ENCODE measurements at places on chromosomes 6 and 20.

GRCh38 chr6:132666118-132666517 lies 7.1 kb upstream of the TAAR1 start:
- no peak for DNase-seq

GRCh38 chr6:142716097-142716496 lies 228.9 kb downstream of the HIVEP2 start:
- no peak for DNase-seq

DNA sequence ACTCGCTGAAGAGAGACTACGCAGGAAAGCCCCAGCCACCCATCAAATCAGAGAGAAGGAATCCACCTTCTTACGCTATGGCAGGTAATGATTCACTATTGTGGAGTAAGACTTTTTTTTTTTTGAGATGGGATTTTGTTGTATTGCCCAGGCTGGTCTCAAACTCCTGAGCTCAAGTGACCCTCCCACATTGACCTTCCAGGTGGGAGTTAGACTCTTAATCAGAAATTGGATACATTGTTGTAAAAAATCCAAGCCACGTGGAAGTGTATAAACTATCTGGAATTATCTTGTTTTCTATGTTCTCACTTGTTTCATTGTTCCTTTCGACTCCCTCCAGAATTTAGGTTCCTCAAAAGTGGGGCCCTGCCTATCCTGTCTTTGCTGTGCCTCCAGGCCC lies 6.8 kb downstream of the NQO2 start:
- DNase-seq, result no peak

- DNase-seq, result no peak
These were observed 204.9 kb downstream of the SIM1 start for GRCh38 chr6:100259865-100260264.

DNA sequence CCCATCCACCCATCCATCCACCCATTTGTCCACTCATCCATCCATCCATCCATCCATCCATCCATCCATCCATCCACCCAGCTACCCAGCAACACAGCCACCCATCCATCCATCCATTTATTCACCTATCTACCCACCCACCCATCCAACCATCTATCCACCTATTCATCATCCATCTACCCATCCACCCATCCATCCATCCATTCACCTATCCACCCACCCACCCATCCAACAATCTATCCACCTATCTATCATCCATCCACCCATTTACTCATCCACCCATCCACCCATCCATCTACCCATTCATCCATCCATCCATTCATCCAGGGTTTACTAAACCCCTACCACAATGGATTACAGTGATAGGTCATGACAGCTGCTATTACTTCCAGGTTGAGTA lies 7.4 kb downstream of the SERPINB1 start:
- no peak for DNase-seq

DNA sequence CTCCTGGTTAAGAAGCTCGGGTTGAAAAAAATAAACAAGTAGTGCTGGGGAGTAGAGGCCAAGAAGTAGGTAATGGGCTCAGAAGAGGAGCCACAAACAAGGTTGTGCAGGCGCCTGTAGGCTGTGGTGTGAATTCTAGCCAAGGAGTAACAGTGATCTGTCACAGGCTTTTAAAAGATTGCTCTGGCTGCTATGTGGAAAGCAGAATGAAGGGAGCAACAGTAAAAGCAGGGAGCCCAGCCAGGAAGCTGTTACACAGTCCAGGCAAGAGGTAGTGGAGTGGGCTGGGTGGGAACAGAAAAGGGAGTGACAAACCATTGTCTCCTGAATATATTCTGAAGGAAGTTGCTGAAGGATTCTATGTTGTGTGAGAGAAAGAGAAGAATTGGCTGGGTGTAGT lies 2.0 kb downstream of the HFE start:
- DNase-seq, result no peak

DNA sequence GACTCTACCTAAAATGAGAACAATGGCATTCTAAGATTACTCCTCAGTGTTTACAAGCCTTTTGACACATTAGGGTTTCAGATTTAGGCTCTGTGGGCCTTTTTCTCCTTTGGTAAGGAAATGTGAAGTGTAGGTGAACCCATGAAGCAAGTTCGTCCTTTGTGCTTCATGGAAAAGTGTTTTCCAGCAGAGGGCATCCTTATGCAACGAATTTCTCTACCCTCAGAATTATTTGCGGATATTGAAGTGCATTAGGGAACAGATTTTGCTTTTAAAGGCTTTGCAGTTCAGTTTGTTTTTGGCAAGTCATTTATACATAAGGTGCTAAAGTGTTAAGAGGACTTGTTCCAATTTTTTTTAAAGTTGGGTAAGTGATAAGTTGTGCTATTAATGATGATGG lies 55.7 kb upstream of the FERMT1 start:
- no peak for DNase-seq

DNA sequence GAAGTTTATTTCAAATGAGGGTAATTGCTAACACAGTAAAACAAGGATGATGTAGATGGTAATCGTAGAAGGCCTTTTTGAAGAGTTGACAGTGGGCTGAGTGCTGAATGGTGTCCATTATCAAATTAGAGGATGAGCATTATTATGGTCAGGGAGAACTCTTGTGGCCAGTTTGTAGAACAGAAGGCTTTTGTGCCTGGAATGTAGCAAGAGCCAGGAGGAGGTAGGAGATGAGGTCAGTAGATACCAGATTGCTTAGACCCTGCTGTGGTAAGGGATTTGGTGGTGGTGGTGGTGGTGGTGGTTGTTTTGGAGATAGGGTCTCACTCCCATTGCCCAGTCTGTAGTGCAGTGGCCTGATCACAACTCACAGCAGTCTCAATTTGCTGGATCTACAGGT lies 6.2 kb downstream of the CSE1L start:
- DNase-seq, result no peak

DNA sequence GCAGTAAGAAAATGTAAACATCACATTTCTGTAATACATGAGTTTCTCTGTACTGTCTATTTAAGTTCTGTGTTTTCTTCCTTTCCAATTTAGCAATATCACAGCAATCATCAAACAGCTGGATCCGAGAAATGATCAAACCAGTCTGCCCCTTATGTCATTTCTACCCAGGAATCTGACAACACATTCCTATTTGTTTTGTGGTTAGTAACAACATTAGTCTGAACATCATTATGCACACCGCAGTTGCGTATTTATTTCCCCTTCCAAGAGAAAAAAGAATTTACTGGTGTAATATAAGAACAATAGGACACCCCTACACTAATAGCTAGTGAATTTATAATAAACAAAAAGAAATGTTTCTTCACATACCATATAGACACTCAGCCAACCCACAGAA lies 179.5 kb downstream of the BTBD9 start:
- DNase-seq, result no peak
